CD4-positive, alpha-beta T cell treated with Interferon alpha-2 for 1 hour (primary cell): ENCODE measurements at places on chromosomes 2 and 18.

- DNase-seq, result no peak
Observed at GRCh38 chr2:111185361-111186022, 64.8 kb downstream of the BCL2L11 start.

GRCh38 chr2:99944019-99944418 is 198.4 kb downstream of the AFF3 start:
- DNase-seq, result no peak

DNA sequence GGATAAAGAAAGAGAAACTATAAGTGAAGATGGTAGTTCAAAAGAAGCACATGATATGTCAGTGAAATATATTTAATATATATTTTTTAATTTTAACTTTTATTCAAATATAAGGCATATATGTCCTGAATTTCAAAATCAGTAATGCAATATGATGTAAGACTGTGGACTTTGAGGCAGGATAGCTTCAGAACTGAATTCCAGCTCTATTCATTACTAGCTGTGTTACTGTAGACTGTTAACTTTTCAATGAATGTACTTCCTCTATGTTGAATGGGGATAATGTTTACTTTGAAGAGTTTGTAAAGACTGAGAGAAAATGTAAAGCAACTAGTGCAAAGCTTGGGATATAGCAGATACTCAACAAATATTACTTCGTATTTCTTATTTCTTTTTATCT is 112.6 kb downstream of the PMS1 start:
- no peak for DNase-seq

- no peak for DNase-seq
Observed at GRCh38 chr2:8547284-8548064, 134.4 kb upstream of the ID2 start.

DNA sequence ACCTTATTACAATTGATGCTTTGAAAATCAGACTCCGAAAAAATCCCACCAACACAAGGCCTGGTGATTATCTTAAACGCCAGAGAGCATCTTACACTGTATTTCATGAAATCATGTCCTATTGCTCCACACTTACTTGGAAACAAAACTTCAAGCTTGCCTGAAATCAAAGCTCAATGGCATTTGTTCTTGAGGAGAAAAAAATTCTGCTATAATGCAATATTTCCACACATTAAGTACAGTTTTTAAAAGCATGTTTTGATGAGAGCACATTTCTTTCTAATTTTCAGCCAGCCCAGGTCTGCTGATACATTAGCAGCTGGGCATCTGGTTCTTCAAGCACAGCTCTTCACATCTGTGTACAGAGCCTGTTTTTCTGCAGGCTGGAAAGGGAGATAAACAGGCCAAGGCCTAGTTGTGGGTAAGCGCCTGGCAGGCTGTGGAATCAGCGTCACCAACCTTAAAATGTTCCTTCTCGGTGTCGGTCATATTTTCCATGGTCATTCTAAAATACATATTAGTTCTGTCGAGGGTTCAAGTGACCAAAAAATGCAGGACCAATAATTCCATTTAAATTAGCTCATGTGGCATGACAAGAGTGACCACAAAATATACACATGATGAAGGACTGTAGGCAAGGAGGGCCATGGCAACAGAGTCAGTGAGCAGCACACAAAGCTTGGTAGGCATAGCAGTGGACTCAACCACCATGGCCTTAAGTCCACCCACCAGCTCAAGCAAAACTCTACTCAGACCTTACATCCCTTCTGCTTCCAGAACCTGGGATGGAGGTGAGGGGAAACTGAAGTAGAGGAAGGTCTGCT is 20.9 kb downstream of the SLC8A1 start:
- no peak for DNase-seq

GRCh38 chr2:2389215-2389614 is 58.1 kb upstream of the MYT1L start:
- no peak for DNase-seq

- no peak for DNase-seq
Observed at GRCh38 chr2:10720306-10720705, 1.1 kb upstream of the ATP6V1C2 start.

DNA sequence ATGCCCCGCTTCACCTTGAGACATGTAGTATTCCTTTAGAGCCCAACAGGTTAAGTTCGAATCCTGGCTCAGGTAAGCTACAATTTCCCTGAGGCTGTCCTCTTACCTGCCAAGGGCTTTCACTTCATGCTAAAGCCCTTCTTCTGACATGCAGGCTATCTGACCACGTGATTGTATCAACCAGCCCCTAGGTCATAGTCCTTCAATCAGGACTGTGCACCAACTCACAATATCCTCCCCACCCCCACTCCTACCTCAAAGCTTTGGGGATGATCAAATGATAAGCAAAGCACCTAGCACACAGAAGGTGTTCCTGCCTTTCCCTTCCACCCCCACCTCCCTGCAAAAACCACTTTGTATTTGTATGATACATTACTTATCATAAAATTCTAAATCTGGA is 78.9 kb downstream of the AAK1 start:
- DNase-seq, result no peak
